ENCODE measurements at places on chromosomes 11 and 22. TPM values are rescaled to one million over a fixed set of nuclear protein-coding genes. Genes with fewer than 3 reads are reported as not detected.

GRCh38 chr22:32489377-32489776 lies 14.8 kb downstream of the FBXO7 start:
- H3K36me3 ChIP-seq, result peaks cover 36% of the 10 kb centered on the region
- no peaks in the 10 kb centered on the region for H3K4me1 ChIP-seq
- no peak overlapping the region for H3K4me3 ChIP-seq
- no peak overlapping the region for H3K27ac ChIP-seq
- no peaks in the 10 kb centered on the region for H3K27me3 ChIP-seq

DNA sequence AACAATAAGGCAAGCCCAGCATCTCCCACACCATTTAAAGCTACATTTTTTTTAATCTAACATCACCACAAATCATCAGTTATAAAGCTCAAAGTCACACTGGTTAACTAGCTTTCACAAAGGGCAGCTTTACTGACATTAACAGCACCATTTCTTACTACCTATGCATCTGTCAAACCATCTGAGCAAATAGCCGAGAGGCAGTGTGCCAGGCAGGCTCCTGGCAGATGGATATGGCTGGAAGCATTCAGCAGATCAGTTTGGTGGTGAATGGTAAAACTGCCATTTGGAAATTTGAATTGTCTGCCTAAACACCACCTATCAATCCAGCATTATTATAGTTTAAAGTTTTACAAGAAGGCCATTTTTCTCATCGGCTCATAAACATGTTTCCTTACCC lies 131.2 kb downstream of the TTC28 start:
- H3K27me3 ChIP-seq, result no peaks in the 10 kb centered on the region
- DNase-seq, result no peak
- no peaks in the 10 kb centered on the region for H3K36me3 ChIP-seq
- no peak overlapping the region for H3K27ac ChIP-seq
- H3K4me1 ChIP-seq, result no peaks in the 10 kb centered on the region

- no peaks in the 10 kb centered on the region for H3K4me1 ChIP-seq
- no peak overlapping the region for H3K4me3 ChIP-seq
- no peaks in the 10 kb centered on the region for H3K27me3 ChIP-seq
- no peak for DNase-seq
- H3K36me3 ChIP-seq, result no peaks in the 10 kb centered on the region
Observed at GRCh38 chr11:130616573-130616972, 168.1 kb downstream of the ADAMTS15 start.

- H3K27me3 ChIP-seq, result no peaks in the 10 kb centered on the region
- H3K36me3 ChIP-seq, result peaks cover 3% of the 10 kb centered on the region
- H3K4me1 ChIP-seq, result peaks cover 48% of the 10 kb centered on the region
- peak overlapping the region; percentile 21 for H3K4me3 ChIP-seq
- H3K27ac ChIP-seq, result peak overlapping the region; percentile 67
Observed at GRCh38 chr11:72737336-72737735, 14.9 kb downstream of the ARAP1 start.

GRCh38 chr11:126703662-126704061 lies 296.9 kb downstream of the KIRREL3 start:
- H3K27ac ChIP-seq, result no peak overlapping the region
- H3K4me3 ChIP-seq, result no peak overlapping the region
- no peaks in the 10 kb centered on the region for H3K27me3 ChIP-seq
- H3K4me1 ChIP-seq, result no peaks in the 10 kb centered on the region
- DNase-seq, result no peak

DNA sequence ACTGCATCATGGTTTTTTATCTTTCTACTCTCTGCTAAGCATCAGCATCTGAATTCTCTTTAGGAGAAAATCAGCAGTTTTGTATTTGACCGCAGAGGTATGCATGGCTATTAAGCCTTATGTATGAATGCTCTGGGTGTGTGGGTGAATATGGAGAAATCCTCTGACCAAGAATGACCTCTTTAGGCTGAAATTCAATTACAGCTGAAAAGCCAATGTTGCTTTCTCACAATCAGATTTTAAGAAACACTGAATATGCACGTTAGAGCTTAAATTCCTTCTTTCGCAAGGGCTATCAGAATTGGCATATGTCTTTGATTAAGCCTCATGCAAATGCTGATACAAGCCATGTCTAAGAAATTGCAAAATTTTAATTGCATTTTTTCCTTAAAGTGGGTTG lies 43.2 kb downstream of the ARHGAP42 start:
- no peaks in the 10 kb centered on the region for H3K36me3 ChIP-seq
- H3K4me3 ChIP-seq, result no peak overlapping the region
- H3K4me1 ChIP-seq, result no peaks in the 10 kb centered on the region
- no peaks in the 10 kb centered on the region for H3K27me3 ChIP-seq

- peaks cover 48% of the 10 kb centered on the region for H3K4me1 ChIP-seq
- H3K27me3 ChIP-seq, result no peaks in the 10 kb centered on the region
- H3K4me3 ChIP-seq, result no peak overlapping the region
- no peak for DNase-seq
- peak overlapping the region; percentile 86 for H3K27ac ChIP-seq
Observed at GRCh38 chr22:37487571-37487970, 1.4 kb upstream of the MFNG start.

- no peaks in the 10 kb centered on the region for H3K4me1 ChIP-seq
- H3K4me3 ChIP-seq, result no peak overlapping the region
- no peaks in the 10 kb centered on the region for H3K27me3 ChIP-seq
Observed at GRCh38 chr11:66360406-66361073, 11.0 kb downstream of the SLC29A2 start.

DNA sequence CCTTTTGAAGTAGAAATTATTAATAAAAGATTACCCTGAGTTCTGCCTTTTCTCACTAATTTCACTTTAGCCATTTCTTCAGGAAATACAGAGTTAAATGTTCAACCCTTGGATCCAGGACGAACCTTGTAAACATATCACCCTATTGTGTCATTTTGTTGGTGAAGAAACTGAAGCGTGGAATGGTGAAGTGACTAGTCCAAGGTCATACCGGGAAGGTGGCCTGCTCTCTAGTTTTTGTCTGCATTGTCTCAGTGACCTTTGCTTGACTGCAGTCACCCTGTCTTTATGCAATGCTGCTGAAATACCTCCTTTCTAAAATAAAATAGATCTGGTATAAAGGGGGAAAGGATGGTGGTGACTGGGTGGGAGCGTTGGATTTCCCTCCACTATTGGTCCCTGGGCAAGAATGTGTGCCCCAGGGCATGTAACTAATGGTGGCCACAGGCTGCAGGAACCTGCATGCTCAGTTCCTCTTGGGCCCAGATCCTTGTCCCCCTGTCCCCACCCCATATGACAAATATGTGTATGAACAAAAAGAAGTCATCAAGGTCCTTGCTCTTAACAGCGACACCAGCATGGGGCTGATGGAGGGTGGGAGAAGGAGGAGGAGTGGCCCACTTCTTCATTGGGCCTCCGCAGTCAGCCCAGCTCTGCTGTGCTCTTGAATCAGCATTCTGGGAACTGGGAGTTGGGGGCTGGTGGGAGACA lies 977 bp upstream of the SORL1-AS1 start:
- no peaks in the 10 kb centered on the region for H3K36me3 ChIP-seq
- H3K4me3 ChIP-seq, result peak overlapping the region; percentile 80
- peaks cover 71% of the 10 kb centered on the region for H3K4me1 ChIP-seq
- H3K27me3 ChIP-seq, result no peaks in the 10 kb centered on the region
- no peak for DNase-seq

- H3K27ac ChIP-seq, result no peak overlapping the region
- peaks cover 4% of the 10 kb centered on the region for H3K4me1 ChIP-seq
- no peaks in the 10 kb centered on the region for H3K27me3 ChIP-seq
- H3K36me3 ChIP-seq, result no peaks in the 10 kb centered on the region
- no peak for DNase-seq
Observed at GRCh38 chr22:41845380-41846267, 12.7 kb downstream of the SREBF2 start.

DNA sequence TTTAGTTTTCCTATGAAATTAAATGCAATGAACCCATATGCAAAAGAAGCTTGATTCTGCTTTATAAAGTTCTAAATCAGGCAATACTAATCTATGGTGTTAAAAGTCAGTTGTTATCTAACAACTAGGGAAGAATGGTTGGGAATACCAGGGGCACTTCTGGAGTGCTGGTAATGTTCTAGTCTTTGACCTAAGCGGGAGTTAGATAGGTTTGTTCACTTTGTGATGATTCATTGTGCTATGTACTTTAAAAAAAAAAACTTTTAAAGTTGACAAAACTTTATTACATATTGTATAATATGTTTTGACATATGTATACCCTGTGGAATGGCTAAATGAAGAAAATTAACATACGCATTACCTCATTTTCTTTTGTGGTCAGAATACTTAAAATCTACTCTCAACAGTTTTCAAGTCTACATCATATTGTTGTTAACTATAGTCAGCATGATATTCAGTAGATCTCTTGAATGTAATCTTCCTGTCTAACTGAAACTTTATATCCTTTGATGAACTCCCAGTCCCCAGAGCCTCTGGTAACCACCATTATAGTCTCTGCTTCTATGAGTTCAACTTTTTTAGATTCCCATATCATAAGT lies 39.2 kb downstream of the BIRC2 start:
- no peak for DNase-seq
- H3K4me3 ChIP-seq, result no peak overlapping the region
- H3K27me3 ChIP-seq, result no peaks in the 10 kb centered on the region
- no peaks in the 10 kb centered on the region for H3K36me3 ChIP-seq

Gene SPON1
- total RNA-seq, result 3.9 TPM

- no peak for DNase-seq
- no peak overlapping the region for H3K27ac ChIP-seq
- no peaks in the 10 kb centered on the region for H3K4me1 ChIP-seq
Observed at GRCh38 chr11:12943311-12943710, 65.8 kb upstream of the RASSF10 start.

Gene F2
- total RNA-seq, result not detected

Measured in naive thymus-derived CD4-positive, alpha-beta T cell (primary cell).